ENCODE measurements at places on chromosomes 12 and 14.

DNA sequence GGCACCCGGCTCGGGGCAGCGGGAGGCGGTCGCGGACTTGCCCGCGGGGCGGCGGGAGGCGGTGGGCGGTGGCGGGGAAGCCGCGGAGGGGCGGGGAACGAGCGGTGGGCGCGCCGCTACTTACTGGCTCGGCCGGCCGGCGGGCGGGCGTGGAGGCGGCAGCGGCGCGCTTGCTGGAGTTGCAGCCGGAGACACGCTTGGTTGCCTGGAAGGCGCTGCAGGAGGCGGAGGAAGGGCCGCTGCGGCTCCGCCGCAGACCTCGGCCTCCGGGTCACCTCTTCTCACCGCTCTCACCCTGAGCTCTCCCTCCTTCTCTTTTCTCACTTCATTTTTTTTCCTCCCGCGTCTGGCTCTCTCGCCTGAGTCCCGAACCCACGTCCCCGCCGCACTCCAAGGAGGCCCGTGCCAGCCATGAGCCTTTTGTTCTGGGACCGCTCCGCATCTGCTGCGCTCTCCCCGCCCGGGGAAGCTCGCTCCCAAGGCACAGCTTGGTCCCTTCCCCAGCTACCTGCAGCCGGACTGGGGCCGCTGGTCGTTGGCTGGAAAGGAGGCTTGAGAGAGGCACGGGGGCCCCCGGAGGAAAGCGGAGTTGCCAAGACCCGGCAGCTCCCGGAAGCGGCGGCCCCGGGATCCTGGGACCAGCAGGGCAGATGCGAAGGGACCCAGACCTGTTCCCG, 592 bp upstream of the KCNK10 start:
- peak; percentile 54 for DNase-seq

DNA sequence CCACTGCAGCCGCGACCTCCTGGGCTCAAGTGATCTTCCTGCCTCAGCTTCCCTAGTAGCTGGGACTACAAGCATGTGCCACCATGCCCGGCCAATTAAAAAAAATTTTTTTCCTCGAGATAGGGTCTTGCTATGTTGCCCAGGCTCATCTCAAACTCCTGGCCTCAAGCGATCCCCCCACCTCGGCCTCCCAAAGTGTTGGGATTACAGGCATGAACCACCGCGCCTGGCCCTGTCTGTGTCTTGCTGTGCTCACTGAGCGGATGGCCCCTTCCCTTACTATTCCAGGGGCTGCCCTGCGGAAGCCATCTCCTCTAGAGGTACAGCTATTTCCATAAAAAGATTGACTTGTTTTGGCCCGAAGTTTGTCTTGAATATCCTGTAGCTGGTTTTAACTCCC, 20.1 kb downstream of the SNRNP35 start:
- no peak for DNase-seq

DNA sequence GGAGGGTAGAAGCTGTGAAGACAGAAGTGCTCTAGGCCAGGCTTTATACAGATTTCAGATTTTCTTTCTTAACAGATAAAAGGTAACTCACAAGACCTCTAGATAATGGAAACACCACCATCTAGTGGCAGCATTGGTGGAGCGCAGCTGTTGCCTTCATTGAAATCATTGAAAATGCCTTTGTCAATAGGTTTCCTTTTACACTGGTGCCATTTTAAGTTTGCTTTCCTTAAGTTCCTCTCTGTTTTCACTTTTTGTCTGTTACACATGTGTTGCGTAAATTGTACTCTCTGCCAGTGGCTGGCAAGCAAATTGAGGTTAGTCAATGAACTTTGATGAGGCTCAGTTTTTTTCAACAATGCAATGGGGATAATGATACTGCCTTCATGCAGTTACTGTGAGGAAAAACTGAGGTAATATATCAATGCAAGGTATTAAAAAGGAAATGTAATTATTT, 31.1 kb downstream of the ALDH1L2 start:
- peak; percentile 69 for DNase-seq

DNA sequence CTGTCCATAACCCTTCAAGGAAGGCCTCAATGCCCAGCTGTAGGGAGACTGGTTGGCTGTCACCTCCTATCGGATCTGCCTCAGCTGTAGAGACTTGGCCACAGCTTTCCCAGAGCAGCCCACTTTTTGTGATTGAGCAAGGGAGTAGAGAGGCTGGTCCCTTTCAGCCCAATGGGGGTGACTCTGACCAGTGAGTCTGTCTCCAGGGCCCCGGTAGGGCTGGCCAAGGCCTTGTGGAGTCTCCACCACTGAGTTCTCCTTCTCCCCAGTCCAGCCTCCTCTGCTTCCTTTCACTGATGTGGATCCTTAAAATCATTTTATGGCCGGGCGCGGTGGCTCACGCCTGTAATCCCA, 14.5 kb upstream of the HPD start:
- no peak for DNase-seq

- DNase-seq: no peak
These were observed 635.4 kb upstream of the ATXN7L3B start for GRCh38 chr12:73902260-73902659.

GRCh38 chr12:130354407-130354806, 16.7 kb downstream of the PIWIL1 start:
- DNase-seq: no peak

- DNase-seq: no peak
These were observed 167.6 kb downstream of the NAV3 start for GRCh38 chr12:77998236-77998786.

- DNase-seq: no peak
These were observed 1004.2 kb downstream of the TMEM121 start for GRCh38 chr14:106530423-106531107.

DNA sequence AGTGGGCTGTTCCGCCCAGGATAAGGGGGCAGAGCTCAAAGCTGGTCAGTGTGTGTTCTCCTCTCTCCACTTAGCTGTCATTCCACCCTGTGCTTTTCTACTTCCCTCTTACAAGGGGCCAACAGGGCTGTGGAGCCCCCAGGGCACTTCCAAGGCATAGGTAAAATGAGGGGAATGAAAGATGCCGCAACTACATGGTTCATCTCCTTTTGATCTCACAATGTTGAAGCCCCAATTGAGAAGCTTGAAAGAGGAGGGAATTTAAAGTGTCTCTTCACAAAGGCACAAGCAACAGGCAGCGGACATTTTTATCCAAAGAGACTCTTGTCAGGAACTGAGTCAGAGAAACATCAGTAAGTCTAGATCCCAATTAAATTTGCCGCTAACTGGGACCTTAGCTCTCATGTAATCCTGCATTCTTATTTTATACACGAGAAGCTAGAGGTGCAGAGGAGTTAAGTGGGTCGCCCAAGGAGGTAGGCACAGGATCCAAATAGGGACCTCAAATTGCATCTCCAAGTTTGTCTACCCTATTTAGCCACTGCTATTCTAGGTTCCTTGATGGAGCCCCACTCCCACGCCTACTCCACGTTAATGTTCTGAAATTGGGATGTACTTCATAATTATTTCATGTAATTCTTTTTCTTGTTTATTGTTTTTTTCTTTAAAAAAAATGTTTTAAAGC, 20.1 kb downstream of the TRIM9 start:
- no peak for DNase-seq

GRCh38 chr14:28612414-28612813, 154.2 kb upstream of the FOXG1 start:
- DNase-seq: no peak

- no peak for DNase-seq
These were observed 23.2 kb downstream of the FOS start for GRCh38 chr14:75301666-75302325.

GRCh38 chr14:40139657-40140056, 707.4 kb upstream of the FBXO33 start:
- DNase-seq: no peak

DNA sequence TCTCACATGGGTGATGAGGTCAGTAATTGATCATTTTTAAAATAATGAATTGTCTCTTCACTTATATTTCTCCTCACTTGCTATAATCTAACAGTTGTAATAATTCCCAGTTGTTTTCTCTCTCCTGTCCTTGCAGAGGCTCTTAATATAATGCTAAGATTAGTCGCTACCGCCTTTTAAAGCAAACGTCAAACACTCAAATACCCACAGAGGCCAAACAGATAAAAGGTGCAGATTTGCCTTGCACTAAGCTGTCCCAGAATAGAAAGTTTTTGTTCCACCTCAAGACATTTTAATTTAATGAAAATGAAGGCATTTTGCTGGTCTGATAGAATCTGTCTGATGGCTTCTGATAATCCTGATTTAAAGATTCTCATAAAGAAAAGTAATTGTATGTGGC, 159.0 kb downstream of the KICS2 start:
- no peak for DNase-seq

DNA sequence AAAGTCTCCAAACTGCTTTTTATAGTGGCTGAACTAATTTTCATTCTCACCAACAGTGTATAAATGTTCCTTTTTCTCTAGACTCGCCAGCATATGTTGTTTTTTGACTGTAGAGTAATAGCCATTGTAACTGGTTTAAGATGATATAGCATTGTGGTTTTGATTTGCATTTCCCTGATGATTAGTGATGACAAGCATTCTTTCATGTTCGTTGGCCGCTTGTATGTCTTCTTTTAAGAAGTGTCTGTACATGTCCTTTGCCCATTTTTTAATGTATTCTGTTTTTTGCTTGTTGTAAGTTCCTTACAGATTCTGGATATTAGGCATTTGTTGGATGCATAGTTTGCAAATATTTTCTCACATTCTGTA, 404.9 kb downstream of the FLRT2 start:
- DNase-seq: no peak

DNA sequence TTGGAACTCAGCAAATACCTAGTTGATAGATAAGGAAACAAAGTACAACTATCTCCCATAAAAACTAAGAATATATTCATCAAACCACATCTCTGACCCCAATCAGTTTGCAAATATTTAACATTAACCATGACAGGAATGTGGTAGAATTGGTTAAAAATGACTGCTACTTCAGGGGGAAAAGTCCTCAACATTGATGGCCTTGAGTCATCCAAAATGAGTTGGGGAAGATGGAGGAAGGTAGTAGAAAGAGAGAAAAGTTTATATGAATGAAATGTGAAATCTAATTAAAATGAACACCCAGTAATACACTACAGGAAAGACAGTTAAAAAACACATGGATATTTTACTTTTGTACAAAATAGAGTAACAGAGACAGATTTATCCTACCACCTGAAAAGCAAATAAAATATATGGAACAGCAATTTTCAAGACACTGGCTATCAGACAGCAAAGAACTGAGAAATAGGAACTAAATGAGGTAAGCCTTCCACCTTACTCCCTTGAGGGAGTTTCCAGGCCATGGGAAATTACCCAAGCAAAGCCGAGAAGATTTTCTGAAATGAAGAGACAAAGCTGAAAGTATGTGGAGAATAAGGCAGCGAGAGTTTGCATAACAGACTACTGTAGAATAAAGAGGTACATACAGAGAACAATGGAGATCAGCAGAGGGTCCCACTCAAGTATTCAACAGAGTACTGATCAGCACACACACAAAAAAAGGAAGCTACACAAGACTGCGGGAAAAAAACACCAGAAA, 49.6 kb downstream of the TC2N start:
- DNase-seq: no peak

DNA sequence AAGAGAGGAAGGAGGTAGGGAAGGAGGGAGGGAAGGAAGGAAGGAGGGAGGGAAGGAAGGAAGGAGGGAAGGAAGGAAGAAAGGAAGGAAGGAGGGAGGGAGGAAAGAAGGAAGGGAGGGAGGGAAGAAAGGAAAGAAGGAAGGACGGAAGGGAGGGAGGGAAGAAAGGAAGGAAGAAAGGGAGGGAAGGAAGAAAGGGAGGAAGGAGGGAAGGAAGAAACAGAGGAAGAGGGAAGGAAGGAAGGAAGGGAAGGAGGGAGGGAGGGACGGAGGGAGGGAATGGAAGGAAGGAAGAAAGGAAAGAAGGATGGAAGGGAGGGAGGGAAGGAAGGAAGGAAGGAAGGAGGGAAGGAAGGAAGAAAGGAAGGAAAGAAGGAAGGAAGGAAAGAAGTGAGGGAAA, 22.4 kb upstream of the CCDC63 start:
- no peak for DNase-seq

DNA sequence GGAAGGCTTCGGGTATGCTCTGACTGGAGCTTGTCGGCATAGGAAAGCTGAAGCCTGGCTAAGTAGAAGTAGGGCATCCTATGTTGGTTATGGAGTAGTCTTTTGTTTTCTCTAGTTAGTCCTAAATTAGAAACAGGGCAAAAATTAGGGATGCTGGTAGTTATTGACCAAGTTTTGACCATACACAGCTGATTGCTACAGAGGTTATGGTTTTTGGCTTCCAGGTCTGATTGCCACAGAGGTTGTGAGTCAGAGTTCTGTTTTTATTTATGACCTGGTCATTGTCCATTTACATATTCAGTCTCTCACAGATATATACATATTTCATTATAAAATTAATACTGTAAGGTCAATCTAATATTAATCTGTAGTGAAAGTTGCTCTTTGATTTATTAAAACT, 219.2 kb downstream of the FSCB start:
- no peak for DNase-seq

DNA sequence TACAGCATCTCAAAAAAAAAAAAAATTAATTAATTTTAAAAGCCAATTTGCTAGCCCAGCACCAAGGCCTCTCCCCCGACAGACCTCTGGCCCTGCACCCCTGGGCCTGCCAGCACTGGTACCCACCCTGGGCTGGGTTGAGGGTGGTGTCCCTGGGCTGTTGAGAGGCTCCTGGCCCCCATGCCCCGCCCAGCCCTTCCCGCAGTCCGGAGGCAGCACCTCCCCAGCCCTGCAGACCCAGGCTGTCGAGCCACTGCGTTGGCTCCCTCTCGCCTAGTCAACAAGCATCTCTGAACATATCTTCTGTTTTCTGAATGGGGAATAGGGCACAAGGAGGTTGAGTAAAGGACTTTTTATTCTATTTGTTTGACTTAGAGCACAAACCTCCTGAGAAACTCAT, 87.1 kb downstream of the FBXL14 start:
- DNase-seq: no peak

DNA sequence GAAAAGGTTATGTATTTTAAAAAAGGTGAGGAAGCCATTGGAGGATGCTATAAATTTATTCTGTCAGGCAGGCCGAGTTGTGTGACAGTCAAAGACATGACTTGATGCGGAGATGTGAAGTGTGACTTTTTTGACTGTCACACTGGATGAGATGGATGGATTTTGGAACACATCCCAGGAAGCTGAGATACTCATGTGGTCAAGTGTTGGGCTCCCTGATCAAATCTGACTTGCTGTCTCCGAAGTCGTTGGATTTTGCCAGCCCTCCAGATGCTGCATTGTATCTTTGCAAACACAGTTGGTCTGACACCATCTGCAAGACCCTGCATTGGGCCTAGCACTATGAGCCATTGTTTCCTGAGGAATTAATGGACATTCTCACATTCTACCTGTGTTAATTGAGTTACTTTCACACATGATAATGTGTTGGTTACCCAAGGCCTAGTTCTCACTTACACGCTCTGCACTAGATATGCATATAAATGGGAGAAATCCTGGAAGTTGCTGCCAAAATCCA, 204.0 kb upstream of the PRKD1 start:
- peak; percentile 48 for DNase-seq

DNA sequence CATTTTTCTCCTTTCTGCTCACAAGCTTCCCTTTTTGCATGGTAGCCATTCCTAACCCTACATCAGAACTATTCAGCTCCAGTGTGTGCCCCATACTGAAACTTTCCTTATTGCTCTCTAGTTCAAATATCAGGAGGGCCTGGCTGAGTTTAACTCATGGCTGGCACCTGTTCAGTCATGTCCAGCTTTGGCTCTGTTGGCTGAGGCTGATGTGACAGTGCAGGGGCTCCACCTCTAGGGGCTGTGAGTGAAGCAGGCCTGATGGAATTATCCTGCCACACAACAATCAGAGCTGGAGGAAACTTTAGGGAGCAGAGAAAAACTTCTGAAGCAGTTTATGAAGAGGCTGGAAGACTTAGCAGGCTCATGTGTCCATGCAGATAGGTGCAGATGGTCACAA, 8.5 kb downstream of the COQ6 start:
- DNase-seq: no peak

Data from NCI-H1105 (cell line).